ENCODE measurements at places on chromosomes 2 and 18.

- DNase-seq, result no peak
Observed at GRCh38 chr18:55529581-55529980, 58.4 kb downstream of the TCF4 start.

- peak; percentile 49 for DNase-seq
Observed at GRCh38 chr2:70977605-70978205, 725 bp upstream of the ANKRD53 start.

DNA sequence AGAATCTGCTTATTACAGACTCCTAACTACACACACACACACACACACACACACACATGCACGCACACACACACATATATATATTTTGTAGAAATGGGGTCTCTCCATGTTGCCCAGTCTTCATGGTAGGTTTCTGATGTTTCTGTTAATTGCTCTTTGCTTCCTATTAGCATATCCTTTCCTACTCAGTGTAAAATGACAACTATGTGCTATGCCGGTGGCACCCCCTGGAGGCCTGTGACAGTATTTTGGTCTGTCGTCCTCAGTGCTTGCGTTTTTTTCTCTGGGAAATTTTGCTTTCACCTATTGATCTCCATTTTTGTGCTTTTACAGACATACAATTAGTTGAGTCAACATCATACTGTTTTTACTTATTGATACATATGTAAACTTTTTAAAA lies 322.1 kb downstream of the LRRTM1 start:
- no peak for DNase-seq

- DNase-seq, result peak; percentile 82
Observed at GRCh38 chr2:157874997-157875640, 1.0 kb downstream of the ACVR1 start.

DNA sequence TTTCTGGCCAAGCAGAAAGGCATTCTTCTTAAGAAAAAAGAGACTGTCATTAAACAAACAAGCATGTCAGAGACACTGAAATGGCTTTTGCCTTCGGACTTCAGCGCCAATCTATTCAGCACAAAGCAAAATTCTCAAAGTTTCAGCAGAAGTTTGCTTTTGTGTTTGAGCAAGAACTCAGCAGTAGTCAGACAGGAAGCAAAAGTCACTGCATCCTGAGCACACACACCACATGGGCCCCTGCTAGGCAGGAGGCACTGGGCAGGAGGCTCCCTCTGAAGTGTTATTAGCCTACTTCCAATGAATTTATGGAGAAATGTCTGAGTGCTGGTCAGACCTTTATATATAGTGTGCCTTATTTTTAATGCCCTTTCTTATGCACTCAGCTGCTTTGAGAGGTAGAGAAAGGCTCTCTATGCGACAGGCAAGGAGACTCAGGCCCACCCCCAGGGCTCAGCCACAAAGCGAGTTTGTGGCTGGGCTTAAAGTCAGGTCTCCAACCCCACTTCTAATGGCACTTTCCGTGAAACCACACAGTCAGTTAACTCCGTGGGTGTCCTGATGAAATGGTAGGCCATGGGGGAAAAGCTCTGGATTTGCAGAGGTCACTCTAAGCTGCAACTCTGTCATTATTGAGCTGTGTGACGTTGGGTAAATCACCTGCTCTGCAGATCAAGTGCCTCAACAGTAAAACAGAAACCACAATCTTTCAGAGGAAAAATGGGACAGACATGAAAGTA lies 161.0 kb upstream of the TMEM200C start:
- no peak for DNase-seq

DNA sequence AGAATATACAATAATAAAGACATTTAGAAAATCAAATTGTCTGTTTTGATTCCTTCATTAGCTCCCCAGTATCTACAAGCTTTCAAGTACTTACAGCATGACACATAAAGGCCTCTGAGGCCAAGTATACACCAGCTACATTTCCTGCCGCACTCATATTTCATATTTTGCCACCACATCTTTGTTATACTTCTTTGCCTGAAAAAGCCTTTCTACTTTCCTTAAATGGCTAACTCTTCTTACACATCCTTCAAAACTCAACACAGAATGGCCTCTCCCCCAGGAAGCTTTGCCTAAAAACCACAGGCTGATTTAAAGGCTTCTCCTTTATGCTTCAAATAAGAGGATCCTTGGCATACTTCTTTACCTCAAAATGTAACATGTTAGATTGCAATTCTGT lies 4.5 kb downstream of the STK17B start:
- no peak for DNase-seq
